ENCODE measurements at places on chromosomes 4 and X. TPM values are rescaled to one million over a fixed set of nuclear protein-coding genes. Genes with fewer than 3 reads are reported as not detected.

GAR1 gene
- 13.4 TPM for total RNA-seq

GRCh38 chr4:88006956-88007303 lies 505 bp upstream of the PKD2 start:
- ATAC-seq, result no peak

DNA sequence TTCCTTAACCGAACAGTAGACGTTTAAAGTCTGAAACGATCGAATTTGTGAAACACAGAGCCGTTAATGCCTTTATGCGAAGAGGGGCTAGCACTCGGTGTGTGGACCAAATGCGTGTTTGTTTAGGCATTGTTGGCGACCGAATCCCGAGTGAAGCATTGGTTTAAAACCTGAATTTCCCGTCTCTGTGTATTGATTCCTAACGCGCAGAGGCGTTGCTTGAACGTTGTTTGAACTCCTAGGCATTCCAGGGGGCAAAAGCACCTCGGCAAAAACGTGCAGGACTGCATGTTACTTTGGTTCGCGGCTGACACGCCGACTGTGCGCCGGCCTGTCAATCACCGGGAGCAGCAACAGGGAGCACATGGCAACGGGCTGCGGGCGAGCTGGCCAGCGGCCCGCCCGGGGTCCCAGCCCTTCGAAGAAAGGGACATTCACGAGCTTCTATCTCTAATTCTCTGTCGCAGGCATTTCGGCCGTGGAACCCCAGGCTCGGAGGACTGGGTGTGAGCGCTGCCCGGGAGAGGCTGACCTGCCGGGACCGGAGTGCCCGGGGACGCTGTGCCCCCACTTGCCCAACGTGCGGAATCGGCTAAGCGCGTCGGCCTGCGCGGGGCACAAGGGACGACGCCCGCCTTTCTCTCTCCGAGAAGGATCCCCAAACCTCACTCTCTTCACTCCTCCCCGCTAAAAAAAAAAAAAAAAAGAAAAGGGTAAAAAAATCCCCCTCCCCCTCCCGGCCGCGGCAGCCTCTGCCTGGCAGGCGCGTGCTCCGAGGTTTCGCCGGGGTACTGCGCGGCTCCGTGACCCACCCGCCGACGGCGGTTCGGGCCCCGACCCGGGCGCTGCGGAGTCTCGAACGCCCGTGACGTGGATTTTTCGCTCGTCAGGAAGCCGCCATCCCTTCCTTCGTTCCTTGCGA lies 810 bp downstream of the SPRY1 start:
- ATAC-seq, result peak; percentile 8

DNA sequence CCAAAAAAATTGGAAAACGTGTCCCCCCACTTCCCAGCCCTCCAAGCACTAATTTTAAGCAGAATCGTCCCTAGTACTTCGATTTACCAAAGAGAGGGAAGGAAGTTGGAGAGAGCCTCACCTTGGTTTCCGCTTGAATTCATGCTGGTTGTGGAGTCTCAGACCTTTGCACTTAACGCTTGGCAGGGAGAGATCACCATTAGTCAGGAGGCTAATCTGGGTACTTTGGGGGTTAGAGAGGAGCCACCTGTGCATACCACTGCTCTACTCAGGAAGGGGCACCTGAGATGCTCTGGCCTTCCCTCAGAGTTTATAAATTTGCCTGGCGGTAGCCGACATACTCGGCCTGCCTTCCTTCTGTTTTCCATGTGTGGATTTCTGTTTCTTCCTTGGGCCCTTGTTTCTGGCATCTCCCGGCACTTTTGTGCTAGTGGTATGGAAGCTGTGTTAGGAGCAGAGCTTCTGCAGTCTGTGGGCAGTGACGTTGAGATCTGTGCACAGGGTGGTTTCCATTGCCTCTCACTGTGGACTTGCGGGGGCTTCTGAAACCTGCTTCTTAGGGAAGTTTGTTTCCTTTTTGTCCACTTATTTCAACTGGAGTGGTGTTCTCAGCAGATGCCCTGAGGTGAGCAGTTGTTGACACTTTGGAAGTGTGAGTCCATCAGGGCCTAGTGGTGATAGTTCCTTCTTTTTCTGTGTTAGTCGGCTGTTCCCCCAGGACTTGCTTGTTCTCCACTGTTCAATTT lies 104.2 kb downstream of the TMEM131L start:
- ATAC-seq, result no peak

RBM47 gene
- total RNA-seq, result 2.6 TPM

DNA sequence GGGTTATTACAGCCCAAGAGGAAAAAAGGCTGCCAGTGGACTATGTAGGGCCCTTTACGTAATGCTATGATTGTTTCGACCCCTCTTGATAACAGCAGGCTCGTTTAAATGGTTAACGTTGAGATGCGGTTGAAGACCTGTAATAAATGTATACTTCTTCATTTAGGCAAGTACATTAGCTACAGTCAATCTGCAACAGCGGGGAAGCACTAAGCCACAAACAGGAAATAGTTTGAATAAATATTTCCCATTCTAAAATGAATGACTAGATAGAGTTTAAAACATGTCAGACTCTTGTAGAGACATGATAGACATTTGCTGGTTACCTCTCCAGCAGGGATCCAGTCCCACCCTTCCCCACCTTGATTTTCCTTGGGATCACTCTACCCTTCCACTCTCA lies 38.1 kb upstream of the STIM2 start:
- no peak for ATAC-seq

PDE5A gene
- 4.1 TPM for total RNA-seq

GRCh38 chrX:44744799-44745198 lies 99.0 kb upstream of the DUSP21 start:
- ATAC-seq, result no peak

- no peak for ATAC-seq
These were observed 40.8 kb upstream of the CHRNA9 start for GRCh38 chr4:40294339-40294738.

GLRA2 gene
- total RNA-seq, result 21.5 TPM

- ATAC-seq, result no peak
These were observed 288.9 kb downstream of the IL1RAPL2 start for GRCh38 chrX:104854790-104855340.

DNA sequence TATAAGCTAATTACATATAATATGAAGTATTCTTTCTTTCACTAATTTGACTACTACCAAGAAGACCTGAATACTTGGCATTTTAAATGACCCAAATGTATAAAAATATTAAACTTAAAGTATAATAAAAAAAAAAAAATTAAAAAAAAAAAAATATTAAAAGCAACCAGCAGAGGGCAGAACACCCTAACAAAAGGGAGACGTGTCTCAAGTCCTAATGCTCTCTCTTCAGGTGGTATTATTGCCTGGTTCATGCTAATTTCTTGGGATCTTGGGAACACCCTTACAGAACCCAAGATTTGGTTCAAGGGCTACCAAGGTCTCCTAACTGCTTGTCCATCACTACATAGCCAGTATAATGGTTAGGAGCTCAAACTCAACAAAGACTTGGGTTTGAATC lies 754.8 kb downstream of the RAB28 start:
- ATAC-seq, result no peak

CC2D2A gene
- 56.0 TPM for total RNA-seq

SPANXA1 gene
- not detected for total RNA-seq

GRCh38 chr4:9988933-9989332 lies 32.4 kb downstream of the SLC2A9 start:
- ATAC-seq, result no peak

DNA sequence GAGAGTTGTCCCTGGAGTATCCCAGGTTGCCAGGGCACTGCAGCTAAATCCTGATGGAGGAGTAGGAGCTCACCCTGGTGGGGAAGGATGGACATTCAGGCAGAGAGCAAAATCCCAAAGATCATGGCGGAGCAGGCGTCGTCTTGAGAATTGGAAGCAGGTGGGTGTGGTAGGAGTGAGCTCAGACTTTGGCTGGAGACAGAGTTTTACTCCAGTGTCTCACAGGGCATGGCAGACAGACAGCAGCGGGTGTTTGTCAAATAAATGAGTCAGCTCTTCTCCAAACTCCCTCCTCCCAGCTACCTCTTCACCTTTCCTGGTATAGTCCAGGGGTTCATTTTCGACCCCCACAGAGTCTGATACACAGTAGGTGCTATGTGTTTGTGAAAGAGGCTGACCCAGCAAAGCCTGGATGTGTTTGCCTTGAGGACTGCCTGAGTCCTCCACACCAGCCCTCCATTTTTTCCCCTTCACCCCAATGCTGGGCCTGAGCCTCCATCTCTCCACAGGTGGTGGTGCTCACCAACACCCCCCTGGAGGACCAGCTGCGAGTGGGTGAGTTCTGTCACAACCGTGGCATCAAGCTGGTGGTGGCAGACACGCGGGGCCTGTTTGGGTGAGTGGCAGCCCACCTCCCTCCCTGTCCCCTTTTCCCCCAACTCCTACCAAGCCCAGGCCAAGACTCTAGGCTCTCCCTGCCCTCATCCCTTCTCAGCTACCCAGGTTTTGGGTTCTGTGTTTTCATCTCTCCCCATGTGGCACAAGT lies 6.9 kb downstream of the UBA1 start:
- ATAC-seq, result no peak

GRCh38 chrX:15319075-15319474 lies 3.6 kb upstream of the ASB11 start:
- ATAC-seq, result no peak

DNA sequence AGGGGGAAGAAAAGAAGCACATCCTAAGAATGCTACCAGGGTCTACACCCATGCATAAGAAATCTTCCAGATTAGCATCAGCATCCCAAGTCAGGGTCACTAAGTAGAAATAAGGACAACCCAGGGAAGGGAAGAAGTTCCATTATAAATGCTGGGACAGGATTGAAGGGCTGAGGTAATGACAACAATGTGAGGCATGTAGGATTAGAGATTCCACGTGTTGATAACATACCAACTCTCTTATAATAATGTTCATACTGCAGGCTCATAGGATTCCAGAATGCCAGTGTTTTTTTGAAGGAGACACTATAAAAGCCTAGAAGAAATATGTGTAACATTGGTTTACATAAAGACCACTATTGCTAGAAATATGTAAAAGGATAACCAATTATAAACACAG lies 201.2 kb downstream of the MID1IP1 start:
- ATAC-seq, result no peak

- ATAC-seq, result no peak
These were observed 103.9 kb upstream of the KLHL13 start for GRCh38 chrX:118220509-118220908.

- no peak for ATAC-seq
These were observed 312.6 kb upstream of the FTHL17 start for GRCh38 chrX:31384471-31384870.

GRCh38 chr4:182807767-182808548 lies 109.2 kb downstream of the DCTD start:
- no peak for ATAC-seq

- ATAC-seq, result no peak
These were observed 70.8 kb downstream of the HHIP start for GRCh38 chr4:144716778-144717177.

GRCh38 chr4:149932188-149932587 lies 116.5 kb upstream of the IQCM start:
- no peak for ATAC-seq

DNA sequence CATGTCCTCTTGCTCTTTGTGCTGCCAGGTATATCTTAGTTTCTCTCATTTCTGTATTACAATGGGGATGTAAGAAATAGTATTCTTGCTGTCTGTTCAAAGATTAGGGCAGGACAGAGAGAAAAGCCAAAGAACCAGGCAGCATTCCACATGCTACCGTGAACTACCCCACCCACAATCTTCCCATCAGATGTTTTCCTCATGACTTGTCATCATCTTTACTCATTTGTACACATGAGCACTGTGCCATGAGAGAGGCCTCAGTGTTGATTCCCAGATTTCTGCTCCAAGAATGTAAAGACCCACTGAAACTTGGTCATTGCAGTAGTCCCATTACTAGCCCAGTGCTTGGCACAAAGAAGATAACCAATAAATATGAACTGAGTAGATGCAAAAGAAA lies 354.6 kb upstream of the RASGEF1B start:
- ATAC-seq, result no peak

DNA sequence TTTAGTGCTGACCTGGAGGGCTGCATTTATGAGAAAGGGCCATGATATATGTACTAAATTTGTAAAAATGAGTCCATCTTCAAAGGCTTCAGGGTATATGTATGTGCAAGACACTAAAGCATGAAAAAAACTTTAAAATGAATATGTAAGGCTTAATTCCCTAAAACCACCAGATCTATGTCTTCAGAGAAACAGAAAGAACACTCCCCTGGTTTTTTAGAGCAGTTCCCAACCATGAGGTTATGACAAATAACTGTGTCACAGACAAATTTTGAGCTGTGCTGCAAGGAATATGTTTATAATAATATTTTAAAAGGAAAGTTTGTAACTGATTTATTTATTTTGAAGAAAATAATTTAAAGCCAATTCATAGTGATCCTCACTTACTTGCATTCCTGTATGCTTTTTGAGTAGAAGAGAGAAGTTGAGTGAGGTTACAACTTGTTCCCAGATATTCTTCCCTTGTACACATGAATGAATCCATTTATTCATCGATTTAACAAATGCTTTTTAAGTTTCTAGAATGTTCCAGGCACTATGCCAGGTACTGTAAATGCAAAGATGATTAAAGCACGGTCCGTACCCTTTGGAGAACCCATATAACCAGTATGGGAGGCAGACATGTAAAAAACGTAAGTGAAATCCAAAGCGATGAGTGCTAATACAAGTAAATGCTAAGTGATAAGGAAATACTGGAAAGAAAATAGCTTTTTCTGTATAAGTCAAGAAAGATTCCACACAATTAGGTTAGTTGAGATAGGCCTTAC lies 295.2 kb upstream of the DIAPH2 start:
- no peak for ATAC-seq

Data from motor neuron (in vitro differentiated cells).